ENCODE measurements at places on chromosomes 6 and 20.

DNA sequence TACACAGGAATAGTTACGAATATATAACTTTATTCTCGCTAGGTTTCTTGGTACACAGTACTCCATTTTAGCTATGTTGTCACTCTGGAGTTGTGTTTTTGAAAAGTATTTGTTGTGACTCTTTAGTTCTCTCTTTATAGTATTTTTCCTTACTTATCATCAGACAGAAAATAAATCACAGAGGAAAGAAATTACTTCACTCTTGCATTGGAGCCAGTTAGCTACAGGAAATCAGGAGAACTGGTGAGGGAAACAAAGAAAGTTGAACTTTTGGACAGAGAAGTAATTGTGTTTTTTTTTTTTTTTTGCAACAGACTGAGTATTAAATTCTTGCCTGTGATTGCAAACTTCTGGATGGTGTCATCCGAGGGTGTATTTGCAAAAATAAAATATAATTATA lies 33.9 kb downstream of the DSE start:
- no peak for DNase-seq

DNA sequence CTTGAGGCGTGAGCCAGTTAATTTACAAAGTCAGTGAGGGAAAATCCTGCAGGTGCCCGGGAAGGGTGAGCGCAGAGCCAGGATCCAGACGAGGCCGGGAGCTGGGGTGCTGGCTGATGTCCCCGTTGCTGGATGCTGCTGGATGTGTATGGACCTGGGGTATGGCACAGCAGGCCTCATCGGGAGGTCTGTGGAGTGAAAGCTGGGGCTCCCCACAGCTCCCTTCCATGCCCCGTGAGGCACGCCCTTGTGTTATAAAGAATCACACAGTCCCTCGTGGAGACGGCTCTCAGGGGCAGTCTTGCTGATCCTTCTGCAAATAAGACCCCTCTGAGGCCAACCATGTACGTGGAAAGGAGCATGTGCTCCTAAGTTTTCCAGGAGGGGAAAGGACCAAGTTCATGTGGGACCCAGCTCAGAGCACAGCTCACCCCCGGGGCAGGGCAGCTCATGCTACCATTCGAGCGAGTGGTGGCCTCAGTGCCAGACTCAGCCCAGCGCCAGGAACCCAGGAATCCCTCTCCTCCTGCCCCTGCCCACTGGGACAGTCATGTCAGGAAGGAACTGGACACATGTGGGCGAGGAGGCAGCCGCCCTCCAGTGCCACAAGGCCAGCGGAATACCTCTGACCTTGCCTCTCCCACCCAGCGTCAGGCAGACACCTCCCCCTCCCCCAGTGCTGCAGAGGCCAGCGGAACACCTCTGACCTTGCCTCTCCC lies 97.5 kb downstream of the CDH4 start:
- DNase-seq, result no peak

- DNase-seq, result no peak
Observed at GRCh38 chr20:10790013-10790412, 116.2 kb upstream of the JAG1 start.

DNA sequence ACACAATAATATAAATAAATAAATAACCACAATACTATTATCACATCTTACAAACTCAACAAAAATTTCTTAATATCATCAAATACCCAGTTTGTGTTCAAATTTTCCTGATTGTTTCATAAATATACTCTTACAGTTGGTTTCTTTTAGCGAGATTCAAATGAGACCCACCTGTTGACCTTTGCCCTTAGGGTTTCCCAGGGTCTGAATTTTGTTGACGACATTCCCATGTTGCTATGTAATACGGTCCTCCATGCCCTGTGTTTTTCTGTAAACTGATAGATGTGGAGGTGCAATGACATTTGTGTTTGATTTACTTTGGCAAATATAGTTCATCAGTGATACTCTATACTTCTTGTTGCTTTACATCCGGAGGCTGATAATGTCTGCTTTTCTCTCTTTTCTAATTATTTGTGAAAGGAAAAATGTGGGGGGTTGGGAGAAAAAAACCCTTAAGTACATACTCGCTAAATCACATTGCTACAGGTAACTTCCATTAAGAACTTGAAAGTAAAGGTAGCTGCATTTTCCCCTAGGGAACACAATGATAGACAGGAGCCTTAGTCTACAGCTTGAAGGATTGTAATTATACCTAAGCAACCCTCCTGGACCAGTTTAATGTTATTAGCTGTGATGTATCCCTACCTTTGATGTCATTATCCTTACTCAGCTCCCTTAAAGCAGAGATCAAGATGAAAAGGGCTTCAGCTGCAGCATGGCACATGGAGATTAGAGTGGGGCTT lies 6.6 kb downstream of the MOG start:
- no peak for DNase-seq

DNA sequence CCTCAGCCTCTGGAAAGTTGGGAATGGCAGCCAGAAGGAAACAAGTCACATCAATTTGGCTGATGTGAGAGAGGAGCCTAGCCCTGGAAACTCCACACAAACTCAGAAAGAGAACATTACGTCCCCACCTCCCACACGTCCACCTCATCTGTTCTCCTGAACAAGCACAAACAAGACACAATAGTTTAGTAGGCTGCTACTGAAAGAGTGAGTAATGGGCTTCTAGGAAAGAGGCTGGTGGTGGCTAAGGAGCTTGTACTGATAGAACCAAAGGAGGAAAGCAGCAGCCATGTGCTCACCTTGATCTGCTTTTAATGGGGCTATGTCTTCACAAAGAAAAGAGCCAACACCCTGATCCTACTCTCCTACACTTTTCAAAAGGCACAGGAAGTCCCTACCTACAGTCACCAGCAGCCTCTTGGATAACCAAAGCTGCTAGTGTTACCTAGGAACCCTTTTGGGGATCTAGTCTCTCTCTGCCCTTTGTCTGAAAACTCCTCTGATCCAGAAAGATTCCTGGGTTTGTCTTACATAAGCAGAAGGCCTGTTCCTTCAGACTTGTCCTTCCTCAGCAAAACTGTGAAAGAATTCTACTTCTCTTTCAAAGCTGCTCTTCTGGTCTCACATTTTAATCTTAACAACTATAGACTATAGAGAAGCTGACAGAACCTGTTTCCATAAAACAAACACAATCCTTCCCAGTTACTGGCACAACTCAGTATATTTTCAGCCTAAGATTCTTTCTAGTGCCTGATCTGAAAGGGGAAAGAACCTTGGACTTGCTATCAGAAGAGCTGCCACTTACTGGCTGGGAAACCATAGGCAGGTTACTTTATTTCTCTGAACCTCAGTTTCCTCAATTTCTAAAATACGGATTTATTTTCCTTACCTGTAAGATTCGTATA lies 3.1 kb downstream of the PLAGL2 start:
- no peak for DNase-seq

All from caudate nucleus (tissue), 63 donors.